Right atrium auricular region (tissue), 2 donors: ENCODE measurements at places on chromosomes 1 and 21.

DNA sequence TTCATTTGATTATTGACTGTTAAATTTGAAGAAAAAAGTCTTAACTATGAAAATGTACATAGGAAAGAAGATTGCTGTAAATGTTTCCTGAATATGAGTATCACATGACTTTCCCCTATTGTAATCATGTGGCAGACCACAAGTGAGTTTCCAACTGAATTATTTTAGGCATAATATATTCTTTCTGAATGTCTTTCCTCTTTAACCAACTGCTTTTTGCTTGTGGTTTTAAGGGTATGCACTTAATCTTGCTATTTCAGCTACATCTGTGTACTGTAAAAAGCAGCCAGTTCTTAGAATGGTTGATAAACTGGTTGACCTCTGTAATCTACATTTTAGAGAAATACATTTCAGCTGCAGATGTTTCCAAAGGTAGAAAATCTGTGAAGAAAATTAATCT lies 400.7 kb downstream of the NEGR1 start:
- no peaks in the 10 kb centered on the region for H3K4me1 ChIP-seq
- no peak overlapping the region for H3K27ac ChIP-seq
- H3K4me3 ChIP-seq, result no peak overlapping the region
- no peaks in the 10 kb centered on the region for H3K27me3 ChIP-seq

- H3K4me3 ChIP-seq, result no peak overlapping the region
- peak; percentile 77 for DNase-seq
- no peak overlapping the region for H3K27ac ChIP-seq
- H3K4me1 ChIP-seq, result no peaks in the 10 kb centered on the region
Observed at GRCh38 chr1:63615768-63616420, 22.7 kb downstream of the PGM1 start.

DNA sequence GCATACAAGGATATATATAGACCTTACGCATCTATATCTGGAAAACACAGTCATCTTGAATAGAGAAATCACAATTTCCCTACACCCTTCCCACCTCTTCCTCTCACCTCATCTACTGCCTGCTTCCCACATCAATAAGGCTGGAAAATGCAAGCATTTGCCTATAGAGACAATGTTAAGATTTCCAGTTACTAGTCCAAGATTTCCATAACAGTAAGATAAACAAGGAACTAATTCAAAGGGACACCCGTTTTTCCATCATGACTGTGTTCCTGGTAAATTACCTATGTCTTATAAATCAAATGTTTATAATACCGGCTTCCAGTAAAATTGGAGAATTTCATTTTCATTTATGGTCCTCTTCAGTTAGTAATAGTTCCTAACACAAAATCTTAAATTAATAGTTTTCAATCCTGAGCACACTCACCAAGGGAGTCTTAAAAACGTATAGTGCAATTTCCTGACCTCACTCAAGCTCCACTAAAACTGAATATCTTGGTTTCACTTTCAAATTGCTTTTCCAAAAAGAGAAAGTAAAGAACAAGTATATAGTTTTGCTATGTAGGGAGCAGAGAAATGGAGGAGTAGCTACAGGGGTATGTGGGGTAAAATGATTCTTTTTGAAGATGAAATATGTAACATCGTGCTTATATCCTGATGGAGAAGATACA lies 398.7 kb downstream of the PLPP3 start:
- DNase-seq, result no peak
- H3K27me3 ChIP-seq, result no peaks in the 10 kb centered on the region
- no peak overlapping the region for H3K27ac ChIP-seq
- H3K4me1 ChIP-seq, result no peaks in the 10 kb centered on the region
- peak overlapping the region; percentile 10 for H3K4me3 ChIP-seq

DNA sequence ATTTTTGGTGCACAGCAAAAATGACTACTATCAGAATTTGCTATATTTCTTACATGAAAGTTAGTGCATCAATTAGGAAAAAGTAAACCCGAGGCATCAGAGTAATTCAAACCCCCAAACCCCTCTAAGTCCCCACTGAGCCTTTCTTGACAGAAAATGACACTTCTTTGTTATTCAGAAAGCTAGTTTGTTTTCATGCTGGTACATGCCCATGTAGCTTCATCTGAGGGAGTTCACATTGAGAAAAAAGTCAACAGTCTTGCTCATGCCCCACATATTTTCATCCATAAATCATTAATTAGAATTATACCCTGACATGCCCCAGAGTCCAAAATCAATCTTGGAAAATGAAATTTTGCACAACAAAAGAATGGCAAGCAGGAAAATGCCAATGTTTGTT lies 39.9 kb upstream of the PDC start:
- H3K27ac ChIP-seq, result no peak overlapping the region
- H3K36me3 ChIP-seq, result no peaks in the 10 kb centered on the region
- no peak for DNase-seq
- H3K27me3 ChIP-seq, result no peaks in the 10 kb centered on the region
- no peaks in the 10 kb centered on the region for H3K4me1 ChIP-seq
- no peak overlapping the region for H3K4me3 ChIP-seq

DNA sequence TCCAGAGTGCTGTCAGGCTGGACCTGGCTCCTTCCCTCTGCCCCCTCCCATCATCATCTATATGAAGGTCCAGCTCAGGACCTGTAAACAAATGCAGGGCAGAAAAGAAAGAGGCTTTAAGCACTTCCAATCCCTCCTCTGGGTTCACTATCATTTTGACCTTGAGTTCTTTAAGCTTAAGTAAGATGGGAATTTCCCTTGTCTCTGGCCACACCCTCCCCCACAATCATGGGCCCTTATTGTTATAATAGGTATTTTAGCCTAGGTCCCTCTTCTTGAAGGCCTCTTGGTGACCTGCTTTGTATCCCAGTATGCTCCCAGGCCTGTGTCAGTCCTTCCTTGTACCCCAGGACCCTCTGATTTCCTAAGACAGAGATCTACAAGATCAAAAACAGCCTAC lies 45.1 kb upstream of the EPS15 start:
- no peak for DNase-seq
- no peaks in the 10 kb centered on the region for H3K36me3 ChIP-seq
- no peaks in the 10 kb centered on the region for H3K4me1 ChIP-seq
- H3K4me3 ChIP-seq, result no peak overlapping the region
- no peak overlapping the region for H3K27ac ChIP-seq
- H3K27me3 ChIP-seq, result no peaks in the 10 kb centered on the region

- no peak for DNase-seq
- H3K27me3 ChIP-seq, result no peaks in the 10 kb centered on the region
- H3K36me3 ChIP-seq, result no peaks in the 10 kb centered on the region
- H3K27ac ChIP-seq, result no peak overlapping the region
- no peak overlapping the region for H3K4me3 ChIP-seq
Observed at GRCh38 chr1:117371441-117372151, 4.3 kb downstream of the MAN1A2 start.

DNA sequence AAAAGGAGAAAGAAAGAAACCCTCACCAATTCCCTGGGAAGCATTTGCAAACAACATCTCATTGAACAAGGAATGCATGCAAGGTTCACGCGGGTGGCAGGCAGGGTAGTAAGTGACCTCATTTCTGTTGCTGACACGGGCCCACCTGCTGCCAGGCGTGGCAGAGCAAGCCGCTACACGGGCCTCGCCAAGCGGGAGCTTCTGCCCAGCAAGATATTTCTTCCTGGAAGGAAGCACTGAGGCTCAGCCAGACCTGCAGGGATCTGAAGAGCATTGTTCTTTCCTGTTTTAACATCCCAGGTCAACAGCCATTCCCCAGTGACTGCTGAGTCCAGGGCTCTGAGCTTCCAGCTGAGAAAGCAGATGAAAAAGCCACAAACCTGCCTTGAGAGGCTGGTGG lies 91.9 kb upstream of the IGSF21 start:
- no peaks in the 10 kb centered on the region for H3K27me3 ChIP-seq
- no peak overlapping the region for H3K4me3 ChIP-seq
- no peak for DNase-seq

GRCh38 chr1:162475089-162475488 lies 22.5 kb upstream of the UHMK1 start:
- H3K27me3 ChIP-seq, result no peaks in the 10 kb centered on the region
- no peak for DNase-seq
- H3K36me3 ChIP-seq, result no peaks in the 10 kb centered on the region
- H3K4me1 ChIP-seq, result no peaks in the 10 kb centered on the region
- H3K27ac ChIP-seq, result no peak overlapping the region
- no peak overlapping the region for H3K4me3 ChIP-seq

DNA sequence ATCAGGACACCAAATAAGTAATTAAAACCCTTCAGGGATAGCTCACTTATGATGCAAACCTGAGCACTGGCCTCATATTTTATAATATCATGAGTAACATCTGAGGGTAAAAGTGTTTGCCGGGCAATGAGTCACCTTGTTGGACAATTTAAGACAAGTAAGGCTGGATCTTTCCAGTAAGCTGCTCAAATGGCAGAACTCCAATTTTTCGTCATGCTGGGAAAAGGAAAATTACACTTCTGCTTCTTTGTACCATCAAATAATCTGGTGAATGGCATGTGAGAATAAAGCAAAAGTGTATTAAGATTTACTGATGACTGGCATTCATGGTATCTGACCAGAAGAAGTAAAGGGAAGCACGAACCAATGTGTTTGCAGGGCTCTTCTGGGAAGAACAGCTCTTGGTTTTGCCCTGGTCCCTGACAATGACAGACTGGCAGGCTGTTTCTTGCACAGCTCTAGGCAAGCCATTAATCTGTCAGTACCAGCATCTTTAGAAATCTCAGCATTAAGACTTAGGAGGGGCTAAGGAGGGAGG lies 392.2 kb downstream of the VAV3 start:
- H3K4me3 ChIP-seq, result no peak overlapping the region
- H3K27me3 ChIP-seq, result no peaks in the 10 kb centered on the region
- no peak for DNase-seq
- no peaks in the 10 kb centered on the region for H3K4me1 ChIP-seq
- H3K36me3 ChIP-seq, result no peaks in the 10 kb centered on the region

- no peak overlapping the region for H3K27ac ChIP-seq
- DNase-seq, result no peak
- no peaks in the 10 kb centered on the region for H3K27me3 ChIP-seq
- H3K36me3 ChIP-seq, result no peaks in the 10 kb centered on the region
Observed at GRCh38 chr1:216071262-216071661, 352.0 kb downstream of the USH2A start.

DNA sequence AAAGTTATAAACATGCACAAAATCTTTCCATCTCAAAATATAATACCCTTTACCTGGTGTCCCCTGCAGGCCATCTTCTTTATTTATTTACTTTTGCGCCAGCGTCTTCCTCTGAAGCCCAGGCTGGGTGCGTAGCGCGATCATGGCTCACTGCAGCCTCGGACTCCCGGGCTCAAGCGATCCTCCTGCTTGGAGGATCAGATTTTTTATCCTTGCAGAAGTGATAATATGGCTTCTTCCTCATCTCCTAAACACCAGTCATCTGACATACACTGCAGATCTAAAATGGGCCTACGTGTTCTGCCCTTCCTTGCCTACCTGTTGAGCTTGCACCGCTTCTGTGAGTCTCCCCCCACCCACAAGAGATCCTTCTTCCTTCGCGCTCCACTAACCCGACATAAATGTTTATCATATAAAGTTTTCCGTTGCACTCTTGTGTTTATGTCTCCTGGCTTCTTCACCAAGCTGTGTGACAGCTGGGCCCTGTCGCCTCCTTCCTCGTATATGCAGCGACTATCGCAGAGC lies 506 bp upstream of the SRP9 start:
- peak overlapping the region; percentile 36 for H3K4me3 ChIP-seq
- H3K27me3 ChIP-seq, result no peaks in the 10 kb centered on the region
- DNase-seq, result no peak
- H3K27ac ChIP-seq, result peak overlapping the region; percentile 92

DNA sequence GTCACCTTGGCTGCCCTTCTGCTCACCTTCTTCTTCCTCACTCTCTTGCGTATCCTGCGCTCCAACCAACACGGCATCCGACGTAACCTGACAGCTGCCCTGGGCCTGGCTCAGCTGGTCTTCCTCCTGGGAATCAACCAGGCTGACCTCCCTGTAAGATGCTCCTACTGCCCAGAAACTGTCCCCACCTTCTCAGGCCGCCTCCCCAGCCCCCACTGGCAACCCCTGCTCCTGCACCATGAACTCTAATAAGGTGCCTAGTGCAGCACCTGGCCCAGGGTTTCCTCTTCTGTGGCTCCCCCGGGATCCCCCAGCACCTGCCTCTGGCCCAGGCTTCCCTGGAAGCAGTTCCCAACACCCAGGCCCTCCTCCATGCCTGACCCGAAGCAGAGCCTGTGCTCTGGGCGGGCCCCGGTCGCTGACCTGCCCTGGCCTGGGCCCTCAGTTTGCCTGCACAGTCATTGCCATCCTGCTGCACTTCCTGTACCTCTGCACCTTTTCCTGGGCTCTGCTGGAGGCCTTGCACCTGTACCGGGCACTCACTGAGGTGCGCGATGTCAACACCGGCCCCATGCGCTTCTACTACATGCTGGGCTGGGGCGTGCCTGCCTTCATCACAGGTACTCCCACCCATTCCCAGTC lies 12.8 kb downstream of the PSRC1 start:
- H3K4me1 ChIP-seq, result no peaks in the 10 kb centered on the region
- no peak for DNase-seq
- H3K36me3 ChIP-seq, result no peaks in the 10 kb centered on the region

DNA sequence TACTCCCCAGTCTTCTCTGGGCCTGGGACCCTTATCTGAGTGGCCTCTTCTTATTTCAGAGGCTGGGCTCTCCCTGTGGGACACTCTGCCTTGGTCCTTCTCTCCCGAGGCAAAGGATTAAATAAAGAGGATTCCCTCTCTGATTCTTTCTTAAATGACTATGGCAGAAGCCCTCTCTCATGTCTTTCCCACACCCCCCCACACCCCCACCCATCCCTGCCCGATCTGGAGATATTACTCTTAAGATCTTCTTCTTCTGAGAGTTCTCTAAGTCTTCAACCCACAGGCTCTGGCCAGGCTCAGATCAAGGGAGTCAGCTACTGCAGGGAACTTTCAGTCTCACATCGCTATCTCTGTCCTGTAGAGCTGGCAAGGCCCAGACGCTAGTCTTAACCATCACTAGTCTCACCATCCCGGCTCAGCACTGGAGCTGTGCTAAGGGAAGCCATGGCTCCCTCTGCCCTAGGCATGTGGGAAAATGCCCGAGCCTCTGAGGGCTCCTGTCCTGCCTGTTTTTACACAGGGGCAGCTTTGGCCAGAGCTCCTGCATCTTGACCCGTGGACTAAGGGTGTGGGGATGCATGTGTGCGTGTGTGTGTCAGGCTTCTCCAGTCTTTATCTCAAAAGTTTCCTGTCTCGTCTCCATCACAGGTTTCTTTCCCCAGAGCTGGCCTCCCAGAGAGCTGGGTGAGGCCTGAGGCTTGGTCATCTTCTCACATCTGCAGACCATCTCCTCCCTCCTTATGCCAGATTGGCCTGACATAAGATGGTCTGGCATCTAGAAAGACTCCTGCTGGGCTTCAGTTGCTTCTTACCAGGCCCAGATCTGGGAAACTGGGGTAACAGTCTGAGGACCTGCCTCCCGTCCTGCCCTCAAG lies 36.7 kb downstream of the LGR6 start:
- H3K36me3 ChIP-seq, result no peaks in the 10 kb centered on the region
- H3K27ac ChIP-seq, result peak overlapping the region; percentile 41
- peaks cover 7% of the 10 kb centered on the region for H3K4me1 ChIP-seq
- no peaks in the 10 kb centered on the region for H3K27me3 ChIP-seq

- H3K36me3 ChIP-seq, result no peaks in the 10 kb centered on the region
Observed at GRCh38 chr1:200890818-200891773, 3.6 kb upstream of the INAVA start.

GRCh38 chr21:29221253-29221744 lies 77.4 kb upstream of the BACH1 start:
- H3K4me3 ChIP-seq, result no peak overlapping the region
- no peak for DNase-seq
- H3K4me1 ChIP-seq, result no peaks in the 10 kb centered on the region
- H3K27me3 ChIP-seq, result no peaks in the 10 kb centered on the region
- no peak overlapping the region for H3K27ac ChIP-seq

GRCh38 chr1:16615253-16616252 lies 2.2 kb upstream of the NBPF1 start:
- no peaks in the 10 kb centered on the region for H3K4me1 ChIP-seq
- no peaks in the 10 kb centered on the region for H3K27me3 ChIP-seq
- no peak overlapping the region for H3K4me3 ChIP-seq
- peaks cover 7% of the 10 kb centered on the region for H3K36me3 ChIP-seq
- DNase-seq, result peak; percentile 63
